ENCODE measurements at places on chromosomes 13 and 19. TPM values are rescaled to one million over a fixed set of nuclear protein-coding genes. Genes with fewer than 3 reads are reported as not detected.

NLRP4 gene
- polyA plus RNA-seq = 0.53 TPM

DNA sequence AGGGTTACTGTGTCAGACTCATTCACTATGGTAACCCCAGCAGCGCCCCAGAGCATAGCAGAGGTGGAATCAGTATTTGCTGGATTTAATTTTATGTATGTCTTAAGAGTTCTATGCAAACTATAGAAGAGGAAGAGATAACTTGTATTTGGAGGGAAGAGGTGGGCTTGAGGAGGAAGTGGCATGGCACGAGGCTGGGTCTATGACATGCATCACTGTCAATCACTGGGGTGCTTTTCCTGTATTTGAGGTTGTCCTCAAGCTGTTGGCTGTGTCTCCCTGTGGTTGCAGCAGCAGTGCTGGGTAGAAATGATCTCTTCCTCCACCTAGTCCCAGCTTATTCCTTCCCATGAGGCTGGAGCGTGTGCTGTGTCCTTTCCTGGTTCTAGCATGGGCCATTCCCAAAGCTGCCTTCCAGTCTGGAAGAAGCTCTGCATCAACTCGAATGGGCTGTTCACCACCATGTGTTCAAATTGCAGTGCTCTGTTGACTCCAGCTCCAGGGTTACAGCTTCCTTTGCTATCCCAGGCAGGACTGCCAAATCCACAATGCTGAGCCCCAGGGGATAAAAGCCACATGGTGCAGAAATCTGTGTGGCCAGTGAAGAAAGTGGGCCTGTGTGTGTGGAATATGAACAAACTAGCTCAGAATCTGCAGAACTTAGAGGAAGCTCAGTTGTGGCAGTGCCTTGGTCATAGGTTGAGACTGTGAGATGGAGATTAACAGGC lies 73.1 kb upstream of the MTIF3 start:
- H3K27me3 ChIP-seq = no peaks in the 10 kb centered on the region
- H3K27ac ChIP-seq = peak overlapping the region; percentile 85
- H3K4me3 ChIP-seq = peak overlapping the region; percentile 70
- H3K4me1 ChIP-seq = peaks cover 16% of the 10 kb centered on the region

GRCh38 chr13:72788831-72789230 lies 6.9 kb downstream of the PIBF1 start:
- H3K27ac ChIP-seq = peak overlapping the region; percentile 40
- no peak for DNase-seq
- no peaks in the 10 kb centered on the region for H3K27me3 ChIP-seq
- H3K4me3 ChIP-seq = no peak overlapping the region

- H3K36me3 ChIP-seq = no peaks in the 10 kb centered on the region
- peaks cover 20% of the 10 kb centered on the region for H3K4me1 ChIP-seq
- DNase-seq = no peak
- no peaks in the 10 kb centered on the region for H3K27me3 ChIP-seq
Observed at GRCh38 chr19:41366089-41366488, 2.1 kb upstream of the B9D2 start.

- H3K27ac ChIP-seq = peak overlapping the region; percentile 92
- H3K27me3 ChIP-seq = no peaks in the 10 kb centered on the region
- no peaks in the 10 kb centered on the region for H3K36me3 ChIP-seq
- peaks cover 83% of the 10 kb centered on the region for H3K4me1 ChIP-seq
- no peak for DNase-seq
Observed at GRCh38 chr19:2170987-2171348, 7.2 kb downstream of the DOT1L start.

GZMM gene
- 0.40 TPM for polyA plus RNA-seq

- no peak for DNase-seq
- peaks cover 12% of the 10 kb centered on the region for H3K4me1 ChIP-seq
- H3K27ac ChIP-seq = peak overlapping the region; percentile 89
- H3K27me3 ChIP-seq = no peaks in the 10 kb centered on the region
Observed at GRCh38 chr19:39533003-39533512, 406 bp upstream of the EID2B start.

CACNG7 gene
- polyA plus RNA-seq = not detected

DNA sequence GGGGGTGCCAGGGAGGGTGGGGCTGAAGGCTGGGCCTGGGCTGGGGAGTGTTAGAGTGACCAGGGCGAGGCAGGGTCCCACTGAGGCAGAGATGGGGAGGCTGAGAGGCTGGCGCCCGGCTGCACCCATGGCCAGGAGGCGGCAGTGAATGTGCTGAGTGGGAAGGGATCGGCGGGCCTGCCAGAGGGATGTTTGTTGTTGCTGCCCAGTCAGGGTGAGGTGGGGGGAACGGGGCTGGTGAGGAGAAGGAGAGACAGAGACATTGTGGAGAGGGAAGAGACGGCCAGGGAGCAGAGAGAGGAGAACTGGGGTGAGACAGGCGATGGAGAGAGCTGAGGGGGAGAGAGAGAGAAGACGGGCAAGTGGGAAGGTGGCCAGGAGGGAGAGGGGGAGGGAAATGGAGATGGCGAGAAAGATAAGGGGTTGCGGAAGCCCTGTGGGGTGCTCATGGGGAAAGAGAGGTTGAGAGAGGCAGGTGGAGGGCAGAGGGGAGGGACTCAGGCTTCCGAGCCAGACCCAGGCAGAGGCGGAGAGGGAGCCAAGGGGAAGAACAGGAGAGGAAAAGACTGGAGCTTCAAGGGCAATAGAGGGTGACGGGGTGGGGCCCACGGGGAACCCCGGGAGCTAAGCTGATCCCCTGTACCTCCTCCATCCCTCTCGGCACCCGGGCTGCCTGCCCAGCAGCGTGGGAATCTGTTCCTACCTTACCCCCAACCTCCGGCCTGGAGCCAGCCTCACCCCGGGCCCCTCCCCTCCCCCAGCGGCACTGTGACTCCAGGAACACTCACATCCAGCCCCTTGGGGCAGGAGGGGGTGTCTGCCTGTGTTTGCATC lies 690 bp upstream of the B3GNT8 start:
- peak overlapping the region; percentile 71 for H3K4me3 ChIP-seq
- peaks cover 18% of the 10 kb centered on the region for H3K36me3 ChIP-seq
- peaks cover 23% of the 10 kb centered on the region for H3K4me1 ChIP-seq
- no peaks in the 10 kb centered on the region for H3K27me3 ChIP-seq

GRCh38 chr19:30174791-30175190 lies 197.4 kb upstream of the ZNF536 start:
- H3K4me1 ChIP-seq = no peaks in the 10 kb centered on the region
- DNase-seq = no peak
- H3K27ac ChIP-seq = no peak overlapping the region
- no peaks in the 10 kb centered on the region for H3K36me3 ChIP-seq
- H3K27me3 ChIP-seq = peaks cover 5% of the 10 kb centered on the region

ZFP36 gene
- polyA plus RNA-seq = 291 TPM

DNA sequence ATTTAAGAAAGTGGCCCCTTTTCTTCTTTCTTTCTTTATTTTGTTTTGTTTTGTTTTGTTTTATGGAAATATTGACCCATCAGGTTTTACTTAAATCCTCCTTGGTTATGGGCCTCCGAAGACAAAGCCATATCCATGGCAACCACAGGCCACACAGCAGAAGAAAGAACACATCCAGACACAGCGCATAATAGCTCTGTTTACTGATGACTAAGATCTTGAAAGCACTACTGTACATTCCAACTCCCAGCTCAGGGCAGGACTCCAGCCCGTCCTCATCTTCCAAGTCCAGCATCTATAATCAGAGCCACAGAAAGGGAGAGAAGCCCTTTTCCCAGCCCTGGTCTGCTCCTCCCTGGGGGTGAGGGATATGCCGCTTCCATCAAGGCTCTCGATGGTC lies 84.3 kb downstream of the NUFIP1 start:
- peaks cover 41% of the 10 kb centered on the region for H3K27me3 ChIP-seq
- H3K4me3 ChIP-seq = no peak overlapping the region
- H3K27ac ChIP-seq = no peak overlapping the region
- no peaks in the 10 kb centered on the region for H3K4me1 ChIP-seq

DMPK gene
- polyA plus RNA-seq = 1.2 TPM

LRRC63 gene
- not detected for polyA plus RNA-seq

- H3K4me1 ChIP-seq = no peaks in the 10 kb centered on the region
- H3K36me3 ChIP-seq = peaks cover 31% of the 10 kb centered on the region
- DNase-seq = no peak
- H3K4me3 ChIP-seq = no peak overlapping the region
- H3K27ac ChIP-seq = no peak overlapping the region
- H3K27me3 ChIP-seq = no peaks in the 10 kb centered on the region
Observed at GRCh38 chr13:40728595-40728994, 42.4 kb downstream of the MRPS31 start.

- H3K4me3 ChIP-seq = no peak overlapping the region
- H3K36me3 ChIP-seq = peaks cover 7% of the 10 kb centered on the region
- H3K27me3 ChIP-seq = peaks cover 8% of the 10 kb centered on the region
- no peak overlapping the region for H3K27ac ChIP-seq
- no peak for DNase-seq
Observed at GRCh38 chr13:25988661-25989060, 63.2 kb downstream of the SHISA2 start.

DNA sequence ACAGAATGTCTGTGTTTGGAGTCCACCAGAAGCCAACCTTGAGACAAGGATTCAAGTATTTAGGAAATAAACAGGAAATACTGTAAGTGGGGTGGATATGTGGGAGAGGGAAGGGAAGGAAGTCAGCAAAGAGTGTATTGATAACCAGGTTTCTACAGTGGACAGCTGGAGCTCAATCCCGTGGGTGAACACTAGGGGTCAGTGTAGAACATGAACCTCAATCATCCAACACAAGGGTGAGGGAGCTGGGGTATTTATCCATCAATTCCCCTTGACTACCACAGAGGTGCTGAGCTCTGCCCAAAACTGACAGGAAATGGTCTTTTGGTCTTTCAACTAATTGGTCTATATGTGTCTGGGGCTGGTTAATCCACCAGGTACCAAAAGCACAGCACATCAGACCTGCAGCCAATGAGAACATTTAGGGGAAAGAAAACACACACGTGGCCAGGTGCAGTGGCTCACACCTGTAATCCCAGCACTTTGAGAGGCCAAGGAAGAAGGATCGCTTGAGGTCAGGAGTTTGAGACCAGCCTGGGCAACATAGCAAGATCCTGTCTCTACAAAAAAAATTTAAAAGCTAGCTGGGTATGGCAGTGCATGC lies 5.6 kb upstream of the SYDE1 start:
- H3K27me3 ChIP-seq = peaks cover 57% of the 10 kb centered on the region
- no peak overlapping the region for H3K27ac ChIP-seq
- DNase-seq = no peak
- H3K4me1 ChIP-seq = peaks cover 2% of the 10 kb centered on the region
- peaks cover 7% of the 10 kb centered on the region for H3K36me3 ChIP-seq

DNA sequence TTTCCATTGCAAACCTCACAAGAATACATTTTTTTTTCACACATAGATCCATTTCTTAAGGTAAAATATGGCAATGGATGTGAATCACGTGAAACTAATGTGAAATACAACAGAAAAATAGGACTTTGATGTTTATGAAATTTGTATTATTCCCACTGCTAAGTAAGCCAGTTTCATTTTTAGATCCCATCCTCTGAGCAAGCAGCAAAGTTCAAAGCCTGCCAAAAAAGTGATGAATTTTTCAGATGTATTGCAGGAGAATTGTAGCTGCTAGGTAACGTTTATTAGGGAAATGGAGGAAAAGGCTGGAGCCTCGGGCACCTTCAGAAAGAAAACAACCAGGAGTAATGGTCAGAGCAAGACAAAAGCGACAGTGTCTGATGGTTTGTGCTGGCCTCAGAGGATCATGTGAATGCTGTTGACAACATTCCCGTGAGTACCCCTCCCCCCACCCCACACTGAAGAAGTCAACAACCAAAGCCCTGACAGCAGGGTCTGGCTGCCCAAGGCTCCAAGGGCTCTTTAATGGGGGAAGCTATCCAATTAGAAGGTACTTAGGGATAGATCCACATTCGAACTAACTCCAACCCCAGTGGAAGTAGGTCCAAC lies 95.5 kb downstream of the OXGR1 start:
- no peak for DNase-seq
- H3K36me3 ChIP-seq = peaks cover 9% of the 10 kb centered on the region
- H3K27ac ChIP-seq = no peak overlapping the region

DNA sequence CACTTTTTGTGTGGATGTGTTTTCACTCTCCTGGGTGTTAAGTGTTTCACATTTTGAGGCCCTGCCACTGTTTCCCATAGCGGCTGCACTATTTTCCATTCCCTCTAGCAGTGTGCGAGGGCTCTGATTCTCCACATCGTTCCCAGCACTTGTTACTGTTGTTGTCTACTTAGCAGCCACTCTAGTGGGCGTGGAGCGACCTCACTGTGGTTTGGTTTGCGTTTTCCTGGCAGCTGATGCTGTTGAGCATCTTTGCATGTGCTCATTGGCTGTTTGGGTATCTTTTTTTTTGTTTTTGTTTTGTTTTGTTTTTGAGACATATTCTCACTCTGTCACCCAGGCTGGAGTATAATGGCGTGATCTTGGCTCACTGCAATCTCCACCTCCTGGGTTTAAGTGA lies 14.4 kb downstream of the NAXD start:
- no peak overlapping the region for H3K4me3 ChIP-seq
- H3K4me1 ChIP-seq = peaks cover 7% of the 10 kb centered on the region
- no peak overlapping the region for H3K27ac ChIP-seq
- H3K27me3 ChIP-seq = no peaks in the 10 kb centered on the region
- H3K36me3 ChIP-seq = peaks cover 20% of the 10 kb centered on the region
- DNase-seq = no peak

GRCh38 chr13:95642999-95643398 lies 1.5 kb downstream of the DZIP1 start:
- no peaks in the 10 kb centered on the region for H3K36me3 ChIP-seq
- DNase-seq = no peak
- peaks cover 5% of the 10 kb centered on the region for H3K4me1 ChIP-seq
- no peak overlapping the region for H3K4me3 ChIP-seq
- peaks cover 39% of the 10 kb centered on the region for H3K27me3 ChIP-seq
- H3K27ac ChIP-seq = no peak overlapping the region

DNA sequence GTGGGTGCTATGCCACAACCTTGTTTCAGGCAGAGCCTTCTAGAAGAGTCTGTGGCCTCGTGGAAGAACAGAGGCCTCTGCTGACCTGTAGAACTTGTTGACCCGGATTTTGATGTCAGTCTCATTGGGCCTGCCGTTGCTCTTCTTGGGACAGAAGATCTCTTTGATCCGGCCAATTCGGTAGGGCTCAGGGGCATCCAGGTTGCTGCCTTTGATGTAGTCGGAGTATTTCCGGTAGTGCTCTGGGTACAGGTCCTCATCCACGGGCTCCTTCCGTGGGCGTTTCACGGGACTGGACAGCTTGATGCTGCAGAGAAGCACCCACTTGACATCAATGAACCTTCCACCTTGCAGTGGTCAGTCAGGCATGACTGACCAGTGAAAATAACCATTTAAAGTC lies 24.0 kb upstream of the EIF3G start:
- H3K27ac ChIP-seq = no peak overlapping the region
- no peaks in the 10 kb centered on the region for H3K4me1 ChIP-seq
- H3K36me3 ChIP-seq = peaks cover 7% of the 10 kb centered on the region
- H3K27me3 ChIP-seq = no peaks in the 10 kb centered on the region
- H3K4me3 ChIP-seq = no peak overlapping the region
- DNase-seq = no peak

LYPD5 gene
- polyA plus RNA-seq = not detected
